ENCODE measurements at places on chromosomes 12 and 14. TPM values are rescaled to one million over a fixed set of nuclear protein-coding genes. Genes with fewer than 3 reads are reported as not detected.

BEGAIN gene
- not detected for total RNA-seq

INSM2 gene
- total RNA-seq: not detected

RDH16 gene
- total RNA-seq: 2.4 TPM

PAX9 gene
- not detected for total RNA-seq

CPNE6 gene
- not detected for total RNA-seq

REM2 gene
- 5.6 TPM for total RNA-seq

GZMB gene
- 1.1 TPM for total RNA-seq

CTSG gene
- not detected for total RNA-seq

SLC5A8 gene
- not detected for total RNA-seq

GYS2 gene
- total RNA-seq: 0.10 TPM

P2RX7 gene
- 6.8 TPM for total RNA-seq

KERA gene
- not detected for total RNA-seq

PLBD1 gene
- 0.87 TPM for total RNA-seq

ST8SIA1 gene
- total RNA-seq: not detected

ANG gene
- total RNA-seq: 2.3 TPM

PAH gene
- 0.25 TPM for total RNA-seq

CAPZA3 gene
- total RNA-seq: not detected

IFNG-AS1 gene
- total RNA-seq: 19.0 TPM

RNASE7 gene
- total RNA-seq: not detected

- no peak for DNase-seq
These were observed 8.5 kb downstream of the RDH12 start for GRCh38 chr14:67710209-67710608.

DNA sequence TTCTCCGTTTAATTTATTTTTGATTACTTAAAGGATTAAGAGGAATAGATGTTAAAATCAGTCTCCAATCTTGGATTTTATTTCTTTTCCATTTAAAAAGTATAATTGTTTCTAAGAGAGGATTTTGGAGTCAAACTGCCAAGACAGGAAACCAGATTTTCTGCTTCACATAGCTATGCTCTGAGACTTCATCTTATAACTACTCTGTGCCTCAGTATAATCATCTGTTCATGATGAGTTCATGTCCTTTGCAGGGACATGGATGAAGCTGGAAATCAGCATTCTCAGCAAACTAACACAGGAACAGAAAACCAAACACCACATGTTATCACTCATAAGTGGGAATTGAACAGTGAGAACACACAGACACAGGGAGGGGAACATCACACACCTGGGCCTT, 9.0 kb upstream of the TAS2R31 start:
- no peak for DNase-seq

DNA sequence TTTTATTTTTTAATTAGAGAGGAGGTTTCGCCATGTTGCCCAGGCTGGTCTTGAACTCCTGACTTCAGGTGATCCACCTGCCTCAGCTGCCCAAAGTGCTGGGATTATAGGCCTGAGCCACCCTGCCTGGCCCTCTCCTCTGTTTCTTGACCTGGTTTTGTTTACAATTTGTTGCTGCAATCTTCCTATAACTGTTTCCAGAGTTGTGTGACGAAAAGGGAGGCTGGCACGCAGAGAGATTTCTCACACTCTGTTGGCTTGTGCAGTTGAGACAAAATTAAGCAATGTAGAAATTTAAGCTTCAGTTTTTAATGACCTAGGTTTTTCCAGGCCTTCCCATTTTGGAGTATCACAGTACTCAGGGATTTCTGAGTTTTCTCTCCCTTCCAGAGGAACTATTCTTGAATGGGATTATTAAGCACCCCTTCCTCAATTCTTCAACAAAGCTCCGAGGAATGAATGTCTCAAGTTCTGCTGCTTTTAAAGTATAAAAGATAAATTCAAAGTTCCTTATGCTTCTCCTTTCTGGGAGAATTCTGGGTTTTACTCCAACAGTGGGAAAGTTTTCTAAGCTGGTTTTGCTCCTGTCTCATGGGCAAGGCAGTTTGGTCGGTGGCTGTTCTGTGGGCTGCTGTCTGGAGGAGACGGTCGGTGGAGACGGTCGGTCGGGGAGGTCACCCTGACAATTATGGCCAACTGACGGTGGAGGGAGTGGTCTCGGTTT, 20.4 kb upstream of the FOS start:
- no peak for DNase-seq

- no peak for DNase-seq
These were observed 107.5 kb downstream of the DAAM1 start for GRCh38 chr14:59295951-59296350.

GRCh38 chr14:80959496-80959895, 4.1 kb downstream of the TSHR start:
- peak; percentile 87 for DNase-seq

- DNase-seq: no peak
These were observed 20.1 kb upstream of the GARIN6 start for GRCh38 chr12:99627459-99627858.

- DNase-seq: no peak
These were observed 37.7 kb downstream of the GYS2 start for GRCh38 chr12:21566907-21567394.

- DNase-seq: peak; percentile 46
These were observed 199.5 kb upstream of the CAND1 start for GRCh38 chr12:67069451-67070306.

DNA sequence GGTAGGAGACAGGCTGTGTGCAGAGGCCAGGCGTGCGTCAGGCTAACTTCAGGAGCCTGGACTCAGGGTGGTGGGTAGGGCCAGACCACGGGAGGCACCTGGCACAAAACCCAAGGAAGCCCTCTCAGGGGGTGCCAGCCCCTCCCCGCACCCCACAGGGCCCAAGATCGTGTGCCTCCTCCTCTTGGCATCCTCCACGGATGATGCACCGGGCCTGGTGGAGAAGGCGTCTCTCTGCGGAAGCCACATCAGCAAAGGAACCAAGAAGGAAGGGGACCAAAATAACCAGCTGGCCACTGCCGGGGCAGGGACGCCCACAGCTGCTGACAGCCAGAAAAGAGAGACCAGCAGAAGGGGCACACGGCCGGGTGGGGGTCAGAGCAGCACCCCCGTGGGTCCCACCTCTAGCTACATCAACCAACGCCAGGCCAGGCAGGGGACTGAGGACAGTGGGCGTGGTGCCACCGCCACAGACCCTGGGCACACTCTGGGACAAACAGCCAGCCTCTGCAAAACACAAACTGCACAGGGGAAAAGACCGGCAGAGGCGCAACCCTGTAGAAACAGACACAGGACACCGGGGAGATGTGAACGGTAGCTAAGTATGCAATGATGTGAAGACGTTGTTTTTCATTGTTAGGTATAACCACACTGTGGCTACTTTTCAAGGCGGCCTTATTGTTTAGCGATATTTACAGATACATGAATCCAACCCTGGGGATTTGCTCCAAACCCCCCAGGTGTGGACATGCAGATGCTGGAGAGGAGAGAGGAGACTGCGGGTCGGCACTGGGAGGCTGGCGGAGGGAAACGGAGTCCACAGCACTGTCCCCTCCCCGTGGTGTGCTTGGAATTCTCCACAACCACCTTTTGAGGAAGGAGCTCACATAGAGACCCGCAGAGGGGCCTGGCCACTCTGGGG, 26.1 kb upstream of the C14orf180 start:
- DNase-seq: no peak

DNA sequence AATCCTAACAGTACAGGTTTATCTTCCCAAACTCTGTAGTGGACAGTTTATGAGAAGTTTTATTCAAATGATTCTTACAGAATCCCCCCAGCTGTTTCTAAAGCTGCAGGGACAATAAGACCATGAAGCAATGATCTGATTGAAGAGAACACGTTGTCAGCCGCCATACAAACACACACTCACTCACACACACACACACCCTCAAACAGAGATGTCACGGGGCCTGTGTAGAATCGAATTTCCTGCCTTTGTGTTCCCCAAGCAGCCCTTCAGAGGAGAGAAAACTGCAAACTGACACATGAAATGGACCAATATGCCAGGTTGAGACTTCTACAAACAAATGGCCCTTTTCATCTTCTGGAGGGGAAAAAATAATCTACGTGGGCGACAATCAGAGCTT, 80.5 kb upstream of the TBX3 start:
- no peak for DNase-seq

- no peak for DNase-seq
These were observed 18.4 kb downstream of the AMN start for GRCh38 chr14:102940729-102941362.

DNA sequence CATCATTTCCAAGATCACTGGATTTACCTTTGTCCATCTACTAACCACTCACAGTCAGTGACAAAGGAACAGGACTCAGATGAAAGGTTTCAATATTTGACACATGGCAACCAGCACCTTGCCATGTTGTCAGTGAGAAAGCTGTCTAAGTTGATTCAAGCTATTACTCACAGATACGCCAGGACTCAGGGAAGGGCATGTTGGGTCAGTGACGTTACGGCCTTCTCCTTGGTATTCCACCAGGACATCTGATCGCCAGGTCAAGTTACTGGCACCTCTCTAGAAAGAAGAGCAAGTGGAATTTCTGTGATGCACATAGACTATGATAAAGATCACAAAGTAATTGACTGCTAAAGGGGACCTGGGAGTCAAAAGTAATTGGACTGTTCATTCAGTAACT, 36.4 kb downstream of the GNS start:
- DNase-seq: no peak

GRCh38 chr12:112112409-112113133, 4.0 kb upstream of the NAA25 start:
- DNase-seq: no peak

DNA sequence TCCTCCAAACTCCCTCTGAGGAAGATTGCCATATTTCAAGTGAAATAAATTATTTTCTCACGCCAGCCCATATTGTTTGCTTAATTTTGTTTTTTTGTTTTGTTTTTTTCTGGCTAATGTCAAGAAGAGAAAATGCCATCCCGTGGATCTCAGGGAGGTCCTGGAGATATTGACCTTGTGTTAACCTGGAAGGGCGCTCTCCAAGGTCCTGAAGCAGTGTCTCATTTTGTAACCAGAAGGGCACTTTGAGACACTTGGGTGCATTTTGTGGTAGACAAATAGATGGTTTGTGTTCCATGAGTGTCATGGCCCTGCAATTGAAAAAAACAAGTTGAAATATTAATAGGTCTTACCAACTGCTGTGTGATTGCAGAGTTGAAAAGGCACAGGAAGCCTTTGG, 268.9 kb downstream of the SUDS3 start:
- no peak for DNase-seq

GRCh38 chr14:33019346-33019745, 80.7 kb downstream of the NPAS3 start:
- DNase-seq: no peak

DNA sequence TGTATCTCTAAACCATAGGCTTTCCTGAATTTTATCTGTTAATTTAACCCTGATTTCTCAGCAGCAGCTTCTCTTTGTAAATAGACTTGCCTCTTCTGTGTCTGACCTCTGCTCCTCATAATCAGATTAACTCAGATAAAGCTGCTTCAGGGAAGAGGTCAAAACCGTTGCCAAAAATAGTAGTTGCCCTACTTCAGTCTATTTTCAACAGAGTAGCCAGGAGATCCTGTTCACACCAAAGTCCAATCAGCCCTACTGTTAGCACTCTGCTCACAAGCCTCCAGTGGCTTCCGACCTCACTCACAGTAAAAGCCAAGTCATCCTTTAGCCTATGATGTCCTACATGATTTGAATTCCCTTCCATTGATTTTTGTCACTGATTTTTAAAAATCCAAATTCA, 258.4 kb downstream of the PPFIA2 start:
- DNase-seq: no peak

GRCh38 chr14:49641697-49642129, 6.7 kb upstream of the DNAAF2 start:
- no peak for DNase-seq

DNA sequence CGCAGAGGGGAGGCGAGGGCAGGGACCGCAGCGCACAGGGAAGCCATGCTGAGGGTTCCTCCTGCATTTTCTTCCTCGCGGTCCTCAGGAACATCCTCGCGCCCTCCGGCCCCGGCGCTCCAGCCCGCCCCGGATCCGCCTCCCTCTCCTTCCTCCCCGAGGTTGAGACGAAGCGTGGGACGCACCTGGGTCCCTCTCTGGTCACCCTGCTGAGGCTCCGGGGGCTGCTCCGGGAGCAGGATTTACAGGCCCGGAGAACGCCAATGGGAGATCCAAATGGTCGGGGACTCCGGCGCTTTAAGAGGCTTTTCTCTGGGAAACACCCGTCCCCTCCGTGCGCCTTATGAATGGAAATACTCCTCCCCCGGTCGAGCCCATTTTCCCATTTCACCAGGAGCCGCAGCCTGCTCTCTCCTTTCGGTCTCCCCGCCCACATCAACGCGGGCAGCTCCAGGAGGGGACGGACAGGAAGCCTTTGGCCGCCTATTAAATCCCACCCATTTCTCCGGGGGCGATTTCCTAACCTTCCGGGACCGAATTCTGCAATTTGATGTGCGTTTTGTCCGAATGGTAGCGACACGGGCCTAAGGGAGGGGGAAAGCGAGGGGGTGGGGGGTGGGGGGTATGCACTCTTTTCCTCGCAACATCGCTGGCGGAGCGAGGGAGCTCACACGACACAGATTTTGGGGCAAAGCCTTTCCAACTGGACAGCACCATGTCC, at the start of gene UNC79:
Gene UNC79, plus strand, starts transcription at position 625 of the 721 bp plus-strand sequence. Its CDS starts 91 bp downstream, at position 716.
- DNase-seq: no peak

DNA sequence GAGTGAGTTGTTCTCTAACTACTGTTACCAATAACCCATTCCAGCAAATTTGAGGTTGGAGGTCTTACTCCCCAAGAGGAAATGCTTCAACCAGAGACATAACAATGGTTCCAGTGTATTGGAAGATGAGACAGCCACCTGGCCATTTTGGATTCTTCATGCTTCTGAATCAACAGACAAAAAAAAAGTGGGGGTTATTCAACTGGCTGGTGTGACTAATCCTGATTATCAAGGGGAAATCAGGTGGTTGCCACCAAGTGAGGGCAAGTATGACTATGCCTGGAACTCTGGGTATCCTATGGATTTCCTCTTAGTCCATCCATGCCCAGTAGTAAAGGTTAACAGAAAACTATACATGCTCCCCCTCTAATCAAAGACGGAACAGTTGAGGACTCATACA, 29.9 kb upstream of the ZNF641 start:
- DNase-seq: no peak

GRCh38 chr14:105281371-105282097, 19.3 kb downstream of the BRF1 start:
- DNase-seq: peak; percentile 50

DNA sequence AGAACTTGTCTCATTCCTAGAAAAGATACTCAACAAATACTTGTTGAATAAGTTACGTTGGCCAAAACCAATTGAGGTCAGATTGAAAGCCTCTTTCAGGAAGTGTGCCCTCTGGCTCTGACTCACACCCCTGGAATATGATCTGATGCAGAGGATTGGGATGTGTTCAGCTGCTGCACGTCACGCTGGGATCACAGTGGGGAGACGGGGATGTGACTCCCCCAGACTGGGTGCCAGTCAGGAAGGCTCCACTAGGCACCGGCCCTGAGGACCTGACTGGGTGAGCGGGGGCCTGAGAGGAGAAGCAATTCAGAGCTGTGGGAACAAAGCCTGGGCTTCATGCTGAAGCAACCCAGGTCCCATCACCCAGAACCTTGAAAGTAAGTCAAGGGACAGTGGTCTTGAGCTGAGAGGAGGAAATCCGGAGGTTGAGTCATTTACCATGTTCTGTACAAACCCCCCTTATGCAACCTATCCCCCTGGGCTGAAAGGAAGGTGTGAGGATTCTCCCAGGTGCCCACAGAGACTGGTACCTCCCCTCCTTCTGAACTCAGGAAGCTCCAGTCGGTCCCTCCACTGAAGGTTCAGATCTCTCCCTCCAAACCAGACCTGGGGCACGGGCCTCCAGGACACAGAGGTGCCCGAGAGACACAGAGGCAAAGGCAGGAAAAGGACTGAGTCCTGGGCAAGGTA, 3.9 kb downstream of the CEBPE start:
- no peak for DNase-seq
